Sigmoid colon (tissue), 7 donors: ENCODE measurements at places on chromosomes 6 and 20. TPM values are rescaled to one million over a fixed set of nuclear protein-coding genes. Genes with fewer than 3 reads are reported as not detected.

DNA sequence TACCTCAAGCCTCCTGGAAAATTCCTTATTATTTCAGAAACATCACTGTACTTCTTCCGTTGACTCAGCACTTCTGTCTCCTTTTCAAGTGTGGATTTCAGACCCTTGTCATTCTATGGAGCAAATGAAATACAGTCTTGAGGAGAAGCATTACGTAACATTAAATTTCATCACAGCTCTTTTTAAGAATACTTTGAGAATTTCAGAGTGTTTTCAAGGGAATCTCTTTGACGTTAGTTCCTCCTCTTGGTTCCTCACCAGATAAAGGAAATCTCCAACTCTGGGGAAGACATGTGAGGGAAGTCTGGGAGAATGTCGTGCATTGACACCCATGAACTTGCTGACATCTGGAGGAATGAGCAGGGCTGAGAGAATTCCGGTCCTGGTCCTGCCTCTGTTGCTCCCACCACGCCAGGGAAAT lies 32.3 kb downstream of the UST start:
- H3K27me3 ChIP-seq: no peaks in the 10 kb centered on the region
- H3K36me3 ChIP-seq: no peaks in the 10 kb centered on the region
- peaks cover 37% of the 10 kb centered on the region for H3K4me1 ChIP-seq
- no peak overlapping the region for H3K27ac ChIP-seq
- DNase-seq: no peak
- H3K4me3 ChIP-seq: no peak overlapping the region

- H3K4me3 ChIP-seq: no peak overlapping the region
- H3K27me3 ChIP-seq: no peaks in the 10 kb centered on the region
- H3K27ac ChIP-seq: no peak overlapping the region
- peak; percentile 56 for DNase-seq
- H3K36me3 ChIP-seq: peaks cover 92% of the 10 kb centered on the region
- H3K4me1 ChIP-seq: no peaks in the 10 kb centered on the region
These were observed 51.7 kb downstream of the MYH7B start for GRCh38 chr20:35007413-35007812.

DNA sequence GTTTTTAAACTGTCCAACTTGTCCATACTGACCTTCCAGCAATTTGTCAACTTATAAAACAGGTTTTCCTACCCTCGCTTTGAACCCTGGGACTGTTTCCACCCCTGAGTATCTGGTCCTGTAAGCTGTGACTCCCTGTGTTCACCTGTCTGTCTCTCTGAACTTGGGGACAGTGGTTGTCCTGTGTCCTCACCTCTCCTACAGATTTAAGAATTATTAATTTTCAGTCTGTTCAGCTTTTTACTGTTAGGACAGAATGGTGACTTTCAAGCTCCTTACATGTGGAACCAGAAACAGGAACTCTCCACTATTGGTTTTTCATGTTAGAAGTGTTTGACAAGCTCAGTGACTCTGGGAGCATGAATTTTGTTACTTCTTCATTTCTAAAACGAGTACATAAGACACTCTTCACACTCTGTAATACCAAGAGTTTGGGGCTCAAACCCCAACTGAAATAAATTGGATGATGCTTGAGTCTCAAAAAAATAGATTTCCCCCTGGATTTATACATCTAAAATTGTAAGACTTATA lies 713.9 kb downstream of the COL12A1 start:
- no peak for DNase-seq
- no peak overlapping the region for H3K4me3 ChIP-seq
- H3K4me1 ChIP-seq: no peaks in the 10 kb centered on the region
- no peak overlapping the region for H3K27ac ChIP-seq
- H3K36me3 ChIP-seq: no peaks in the 10 kb centered on the region

DNA sequence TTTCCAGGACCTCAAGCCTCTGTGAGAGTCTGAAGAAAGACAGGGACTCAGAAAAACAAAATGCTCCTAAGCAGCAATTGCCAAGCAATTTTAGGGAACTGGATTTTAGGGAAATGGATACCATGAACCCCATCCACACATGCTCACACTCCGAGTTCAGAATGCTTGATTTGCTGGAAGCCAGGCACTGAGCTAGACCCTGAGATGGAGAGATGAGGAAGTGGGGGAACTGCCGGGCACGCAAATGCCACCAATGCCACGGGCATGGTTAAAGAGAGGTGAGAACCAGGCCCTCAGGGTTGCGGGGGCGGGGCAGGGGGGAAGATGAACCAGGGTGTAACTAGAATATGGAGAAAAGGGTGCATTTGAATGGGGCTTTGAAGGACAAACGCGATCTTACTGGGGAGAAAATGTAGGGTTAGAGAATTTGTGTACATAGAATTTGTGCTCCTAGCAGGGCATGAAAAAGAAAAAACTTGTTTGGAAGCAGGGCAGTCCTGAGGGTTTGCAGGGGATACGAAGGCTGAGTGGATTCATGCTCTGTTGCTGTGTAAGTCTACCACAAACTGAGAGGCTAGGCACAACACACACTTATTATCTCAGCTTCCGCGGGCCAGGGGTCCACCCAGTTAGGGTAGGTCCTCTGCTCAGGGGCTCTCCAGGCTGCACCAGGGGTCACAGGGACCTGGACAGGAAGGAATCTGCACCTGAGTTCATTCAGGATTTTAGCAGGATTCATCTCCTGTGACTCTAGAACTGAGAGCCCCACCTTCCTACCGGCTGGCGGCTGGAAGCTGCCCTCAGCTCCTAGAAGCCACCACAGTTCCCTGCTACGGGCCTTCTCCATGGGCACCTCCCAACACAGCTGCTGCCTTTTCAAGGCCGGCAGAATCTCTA lies 108.0 kb downstream of the SNX5 start:
- H3K4me1 ChIP-seq: peaks cover 9% of the 10 kb centered on the region
- DNase-seq: no peak
- H3K27me3 ChIP-seq: no peaks in the 10 kb centered on the region
- no peak overlapping the region for H3K4me3 ChIP-seq

DNA sequence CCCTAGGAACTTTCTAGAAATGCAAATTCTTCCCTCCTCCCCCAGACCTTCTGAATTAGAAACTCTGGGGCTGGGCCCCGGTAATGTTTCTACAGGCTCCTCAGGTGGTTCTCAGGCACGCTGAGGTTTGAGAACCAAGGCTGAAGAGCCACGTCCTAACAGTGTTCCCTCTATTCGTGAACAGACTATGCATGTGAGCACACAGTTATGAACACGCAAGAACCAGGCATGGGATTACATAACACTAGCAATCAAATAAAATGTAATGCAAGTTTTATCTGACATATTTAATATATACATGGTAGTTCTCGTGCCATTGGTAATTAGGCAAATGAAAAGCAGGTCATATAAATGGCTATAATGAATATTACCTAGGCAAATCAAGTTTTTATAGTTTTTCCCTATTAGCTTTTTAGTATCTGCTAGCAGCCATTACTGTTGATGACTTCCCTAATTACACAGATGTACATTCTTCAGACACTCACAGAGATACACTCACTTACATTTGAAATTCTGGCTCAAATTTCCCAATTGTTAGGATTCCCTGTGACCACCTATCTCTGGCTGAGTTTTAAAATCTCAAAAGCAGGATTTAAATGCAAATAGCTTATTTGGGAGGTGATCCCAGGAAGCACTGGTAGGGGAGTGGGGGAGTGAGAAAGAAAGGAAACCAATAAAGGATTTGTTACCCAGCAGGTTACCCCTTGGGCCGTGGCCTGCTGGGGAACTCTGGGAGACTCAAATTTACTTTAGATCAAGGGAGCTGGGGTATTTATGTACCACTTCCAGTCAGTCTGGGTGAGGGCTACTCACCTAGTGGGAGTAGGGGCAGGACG lies 104.1 kb downstream of the TCP11 start:
- H3K36me3 ChIP-seq: no peaks in the 10 kb centered on the region
- no peak overlapping the region for H3K4me3 ChIP-seq
- peaks cover 93% of the 10 kb centered on the region for H3K4me1 ChIP-seq

GRCh38 chr6:6931071-6932025 lies 176.4 kb upstream of the RREB1 start:
- no peak overlapping the region for H3K4me3 ChIP-seq
- no peak for DNase-seq
- H3K36me3 ChIP-seq: no peaks in the 10 kb centered on the region
- H3K27ac ChIP-seq: no peak overlapping the region
- H3K27me3 ChIP-seq: no peaks in the 10 kb centered on the region

DNA sequence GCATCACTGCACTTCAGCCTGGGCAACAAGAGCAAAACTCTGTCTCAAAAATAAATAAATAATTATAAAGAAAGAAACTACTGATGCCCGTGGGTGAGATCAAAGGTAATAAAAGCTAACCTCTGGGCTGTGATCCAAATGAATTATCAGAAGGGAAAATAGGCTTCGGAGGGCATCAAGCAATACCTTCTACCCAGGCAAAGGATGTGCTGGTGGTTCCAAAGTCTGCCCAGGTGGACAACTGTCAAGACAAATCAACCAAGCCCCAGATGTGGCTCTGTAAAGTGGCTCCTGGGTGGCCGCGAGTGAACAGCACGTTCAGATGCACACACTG lies 95.6 kb downstream of the SCML4 start:
- no peak overlapping the region for H3K27ac ChIP-seq
- no peak for DNase-seq
- no peaks in the 10 kb centered on the region for H3K4me1 ChIP-seq

DNA sequence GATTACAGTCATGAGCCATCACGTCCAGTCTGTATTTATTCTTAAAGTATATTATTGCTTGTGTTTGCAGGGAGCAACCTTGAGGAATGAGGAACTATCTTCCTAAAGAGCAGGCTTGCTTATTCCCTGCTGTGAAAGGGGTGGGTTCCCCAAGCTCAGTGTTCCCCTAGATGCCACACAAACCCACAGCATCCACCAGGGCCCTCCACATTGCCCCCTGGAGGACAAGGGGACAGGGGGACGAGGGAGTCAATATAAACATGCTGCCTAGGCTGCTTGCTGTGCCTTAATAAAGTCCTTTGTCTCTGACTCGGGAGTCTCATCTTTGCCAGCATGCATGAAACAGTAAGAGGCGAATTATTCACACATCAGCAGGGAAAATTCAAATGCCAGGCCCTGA lies 8.0 kb upstream of the IDH3B start:
- H3K36me3 ChIP-seq: no peaks in the 10 kb centered on the region
- no peaks in the 10 kb centered on the region for H3K27me3 ChIP-seq

DNA sequence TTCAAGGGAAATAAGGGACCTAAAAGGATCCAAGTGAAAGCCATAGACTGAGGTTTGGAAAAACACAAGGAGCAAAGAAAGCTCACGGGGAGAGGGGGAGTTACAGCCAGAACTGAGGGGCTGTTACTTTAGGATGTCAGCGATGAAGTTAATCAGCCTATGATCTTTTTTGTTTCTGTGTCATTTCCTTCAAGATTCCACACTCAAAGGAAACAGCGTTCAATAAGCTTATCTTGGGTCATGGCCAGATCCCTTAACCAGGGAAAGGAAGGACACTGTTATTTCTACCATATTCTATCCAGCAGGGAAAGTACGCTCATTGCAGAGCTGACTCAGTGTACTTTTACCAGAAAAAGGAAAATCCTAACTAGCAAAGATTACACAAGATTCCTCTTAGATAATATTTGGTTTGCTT lies 132.8 kb downstream of the PFDN4 start:
- no peak overlapping the region for H3K27ac ChIP-seq
- H3K4me3 ChIP-seq: no peak overlapping the region
- H3K36me3 ChIP-seq: no peaks in the 10 kb centered on the region
- DNase-seq: no peak

- no peaks in the 10 kb centered on the region for H3K27me3 ChIP-seq
- no peaks in the 10 kb centered on the region for H3K4me1 ChIP-seq
These were observed 542.4 kb upstream of the BTBD3 start for GRCh38 chr20:11375335-11375734.

DNA sequence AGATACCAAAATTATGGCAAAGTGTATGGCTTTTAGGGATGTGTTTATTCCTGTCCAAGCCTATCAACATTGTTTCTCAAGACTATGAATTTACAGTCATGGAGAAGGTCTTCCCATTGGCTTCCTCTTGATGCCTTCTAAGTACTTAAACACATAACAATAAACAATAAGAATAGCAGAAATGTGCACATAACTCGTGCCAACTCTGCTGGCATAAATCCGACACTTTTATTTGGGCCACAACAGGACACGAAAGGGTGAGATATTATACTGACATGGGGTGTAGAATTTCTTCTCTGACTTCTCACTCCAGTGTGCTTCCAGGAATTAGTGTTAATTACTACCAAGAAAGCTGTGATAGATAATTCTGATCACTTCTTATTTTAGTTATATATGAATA lies 695.9 kb upstream of the SLC35B3 start:
- H3K27ac ChIP-seq: no peak overlapping the region
- DNase-seq: no peak
- H3K36me3 ChIP-seq: no peaks in the 10 kb centered on the region
- no peak overlapping the region for H3K4me3 ChIP-seq
- H3K4me1 ChIP-seq: no peaks in the 10 kb centered on the region

DNA sequence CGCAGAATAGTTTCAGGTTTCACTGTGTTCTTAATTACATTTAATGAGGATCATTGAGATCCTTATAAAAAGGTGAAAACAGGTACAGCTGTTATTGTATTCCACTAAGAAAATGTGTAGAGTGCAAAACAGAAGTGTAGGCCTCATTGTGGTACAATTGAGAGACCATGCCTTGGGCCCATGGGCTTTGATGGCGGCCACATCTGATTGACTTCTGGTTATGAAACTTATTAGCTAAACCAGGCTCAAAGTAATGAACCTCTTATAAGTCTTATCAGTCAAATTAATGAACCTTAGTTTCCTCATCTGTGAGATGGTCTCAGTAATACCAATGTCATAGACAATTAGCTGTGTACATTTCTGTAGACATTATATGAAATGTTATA lies 148.7 kb downstream of the ZDHHC14 start:
- no peak overlapping the region for H3K4me3 ChIP-seq
- no peak overlapping the region for H3K27ac ChIP-seq
- no peaks in the 10 kb centered on the region for H3K27me3 ChIP-seq
- DNase-seq: no peak
- no peaks in the 10 kb centered on the region for H3K4me1 ChIP-seq
- H3K36me3 ChIP-seq: no peaks in the 10 kb centered on the region

Gene TFB1M
- 16.8 TPM for total RNA-seq

Gene SLC24A3
- total RNA-seq: 19.4 TPM

Gene ZC2HC1B
- not detected for total RNA-seq

Gene PTK7
- 9.7 TPM for total RNA-seq

Gene MOXD1
- total RNA-seq: 9.4 TPM

Gene DUSP15
- 2.6 TPM for total RNA-seq

Gene MARCKS
- 43.1 TPM for total RNA-seq

Gene SPTLC3
- 8.4 TPM for total RNA-seq
